WTC11 (cell line): ENCODE measurements at places on chromosomes 7 and 10. TPM values are rescaled to one million over a fixed set of nuclear protein-coding genes. Genes with fewer than 3 reads are reported as not detected.

The ARHGEF35 gene
- total RNA-seq, result 28.1 to 39.2 TPM (median 37.0 TPM) in 3 replicates

DNA sequence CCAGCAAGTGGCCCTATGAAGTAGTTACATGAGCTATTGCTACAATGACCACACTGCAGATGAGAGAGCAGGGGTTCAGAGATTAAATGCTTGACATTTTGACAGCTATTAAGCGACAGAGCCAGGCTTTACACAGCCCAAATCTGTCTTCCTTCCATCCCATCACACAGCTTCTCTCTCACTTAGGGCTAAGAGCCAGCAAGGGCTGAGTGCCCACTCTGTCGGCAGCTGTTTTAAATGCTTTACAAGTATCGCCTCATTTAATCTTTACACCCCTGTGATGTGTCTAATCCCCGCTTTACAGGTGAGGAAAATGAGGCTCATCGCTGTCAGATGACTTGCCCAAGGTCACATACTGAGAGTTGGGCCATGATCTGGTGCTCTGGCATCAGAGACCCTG lies 15.2 kb upstream of the OPALIN start:
- no peak for DNase-seq

GRCh38 chr7:151167197-151167961 lies at the start of gene GBX1:
GBX1 (minus strand) TSS chr7:151167694; CDS start chr7:151167548, 146 bp downstream.
- peak; percentile 53 for DNase-seq

DNA sequence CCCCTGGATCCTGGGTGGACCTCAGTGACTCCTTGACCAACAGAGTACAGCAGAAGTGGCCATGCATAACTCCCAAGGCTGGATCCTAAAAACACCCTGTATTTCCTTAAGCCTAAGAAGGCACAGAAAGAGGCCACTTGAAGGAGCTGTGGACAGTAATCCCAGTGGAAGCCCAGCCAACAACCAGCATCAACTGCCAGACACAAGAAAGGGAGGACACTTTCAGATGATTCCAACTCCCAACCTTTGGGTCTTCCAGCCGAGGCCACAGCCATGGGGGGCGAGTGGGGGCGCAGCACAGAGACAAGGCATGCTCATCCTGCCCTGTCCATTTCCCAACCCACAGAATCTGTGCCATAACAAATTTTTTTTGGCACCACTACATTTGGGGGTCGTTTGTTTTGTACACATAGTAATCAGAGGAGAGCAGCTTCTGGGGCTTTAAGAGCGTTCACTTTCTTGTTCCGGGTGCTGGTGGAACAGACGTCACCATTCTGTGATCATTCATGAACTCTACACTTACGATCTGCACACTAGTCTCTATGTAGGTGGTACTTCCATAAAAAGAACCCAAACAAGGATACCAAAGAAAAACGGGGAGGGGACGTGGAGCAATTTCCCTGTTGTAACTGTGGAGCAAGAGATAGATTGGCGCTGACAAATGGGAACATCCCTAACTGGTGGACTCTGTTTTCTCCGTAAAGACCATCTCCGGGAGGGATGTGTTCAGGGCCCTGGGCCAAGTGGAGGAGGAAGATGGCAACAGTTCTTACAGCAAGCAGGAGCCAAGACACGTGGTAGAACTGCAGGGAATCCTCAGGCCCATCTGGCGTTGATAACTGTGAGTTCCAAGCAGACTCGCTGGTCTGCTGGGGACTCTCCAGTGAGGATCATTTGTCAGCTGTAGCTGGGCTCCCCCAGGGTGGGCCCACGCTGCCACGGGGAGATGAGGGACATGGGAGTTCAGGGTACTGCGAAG lies 6.0 kb upstream of the SLC29A3 start:
- no peak for DNase-seq

DNA sequence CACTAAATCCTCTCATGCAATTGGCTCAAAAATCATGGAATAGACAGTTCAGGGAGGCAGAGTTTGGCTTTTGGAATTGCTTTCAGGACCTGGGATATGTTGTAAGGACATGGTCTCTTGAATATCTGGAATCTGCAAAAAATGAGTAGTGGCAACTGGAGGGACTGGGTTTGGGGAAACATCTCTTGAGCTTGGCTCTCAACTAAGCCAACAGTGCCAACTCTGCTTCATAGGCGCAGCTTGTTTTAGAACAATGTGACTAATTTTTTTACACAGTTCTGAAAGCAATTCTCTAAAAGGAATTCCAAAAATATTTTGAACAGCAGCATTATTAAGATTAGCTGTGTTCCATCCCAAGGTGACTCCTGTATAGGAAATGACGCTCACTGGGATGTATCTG lies 121.5 kb upstream of the DPP6 start:
- DNase-seq, result no peak

- no peak for DNase-seq
Measured at GRCh38 chr7:134690016-134690415, 43.4 kb downstream of the BPGM start.

DNA sequence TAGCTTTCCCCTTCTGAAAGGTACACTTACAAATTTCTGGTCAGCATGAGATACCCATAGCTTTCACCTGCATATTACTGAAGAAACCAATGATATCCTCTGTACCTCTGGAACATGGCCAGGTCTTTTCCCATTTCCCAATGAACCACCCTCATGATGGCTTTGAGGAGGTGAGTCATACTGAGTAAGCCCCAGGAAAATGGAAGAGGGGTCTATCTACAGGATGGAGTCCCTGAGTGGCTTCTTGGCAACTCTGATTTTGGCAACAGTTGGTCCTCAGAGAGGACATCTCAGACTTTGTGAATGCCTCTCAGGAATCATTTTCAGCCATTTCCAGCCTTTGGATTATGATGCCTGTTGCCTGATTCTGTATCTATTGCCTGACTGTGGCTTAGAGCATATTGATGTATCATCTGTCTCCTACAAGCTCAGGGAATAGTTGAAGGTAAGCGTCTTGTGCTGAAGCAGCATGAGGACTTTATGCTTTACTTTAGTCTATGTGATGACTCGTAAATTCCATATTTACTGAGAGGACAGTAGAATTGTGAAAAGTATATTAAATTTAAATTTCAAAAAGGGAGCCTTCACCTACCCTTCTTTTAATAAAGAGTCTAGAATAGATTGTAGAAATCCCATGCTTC lies 84.7 kb upstream of the DKK1 start:
- no peak for DNase-seq
